GM19239 (cell line): ENCODE measurements at places on chromosomes 1 and 21.
A peak's percentile ranks its signal among the peaks of the same experiment; 100 is the strongest.

DNA sequence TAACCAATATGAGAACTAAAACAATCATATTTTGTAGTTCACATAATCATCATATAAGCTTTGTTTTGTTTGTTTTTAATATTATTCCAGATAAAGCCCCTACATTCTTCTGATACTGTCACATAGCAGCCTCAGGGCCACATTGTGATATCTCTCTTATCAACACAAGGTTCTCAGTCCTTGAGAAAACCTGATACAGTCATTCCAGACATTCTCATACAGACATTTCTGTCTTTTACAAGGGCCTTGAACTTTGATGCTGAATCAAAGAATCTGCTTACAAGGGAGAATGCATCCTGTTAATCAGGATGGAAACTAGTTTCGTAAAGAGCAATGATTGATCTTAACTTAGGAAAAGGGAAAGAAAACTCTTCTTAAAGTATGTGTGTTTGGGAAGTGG, 12.7 kb upstream of the VCAM1 start:
- DNase-seq = no peak

DNA sequence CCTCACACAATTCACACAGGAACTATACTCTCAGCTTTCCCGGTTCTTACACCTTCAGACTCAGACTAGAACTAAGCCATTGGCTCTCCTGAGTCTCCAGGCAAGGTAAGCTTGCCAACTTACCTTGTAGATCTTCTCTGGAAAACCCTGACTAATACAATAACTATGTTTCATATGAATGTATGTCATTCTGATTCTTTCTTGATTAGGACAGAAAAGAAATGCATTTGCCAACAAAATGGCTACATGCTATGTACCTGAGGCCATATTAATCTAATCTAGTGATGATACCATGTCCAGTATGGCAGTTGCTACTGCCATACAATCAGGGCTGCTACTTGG, 9.8 kb upstream of the ZSWIM5 start:
- DNase-seq = no peak

GRCh38 chr1:21634806-21635535, 34.2 kb downstream of the RAP1GAP start:
- no peak for DNase-seq

DNA sequence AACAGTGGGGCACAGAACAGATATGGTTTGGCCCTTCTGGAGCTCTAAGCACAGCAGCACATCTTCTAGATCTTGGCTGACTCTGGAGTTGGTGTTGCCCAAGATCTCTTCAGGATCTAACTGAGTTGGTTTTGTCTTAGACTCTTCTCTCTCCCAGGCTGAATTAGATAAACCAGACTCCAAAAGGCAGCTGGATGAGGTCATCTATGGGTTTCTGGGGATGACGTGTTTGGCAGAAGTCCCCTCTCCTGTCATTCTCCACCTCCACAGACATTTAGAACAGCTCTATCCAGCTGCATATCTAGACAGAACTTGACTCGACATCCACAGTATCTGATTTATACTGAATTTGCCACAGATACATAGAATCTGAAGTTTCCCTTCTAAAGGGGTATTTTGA, 75.3 kb downstream of the ST6GALNAC5 start:
- DNase-seq = no peak

- DNase-seq = no peak
Measured at GRCh38 chr1:187873126-187873525, 1044.4 kb downstream of the PLA2G4A start.

DNA sequence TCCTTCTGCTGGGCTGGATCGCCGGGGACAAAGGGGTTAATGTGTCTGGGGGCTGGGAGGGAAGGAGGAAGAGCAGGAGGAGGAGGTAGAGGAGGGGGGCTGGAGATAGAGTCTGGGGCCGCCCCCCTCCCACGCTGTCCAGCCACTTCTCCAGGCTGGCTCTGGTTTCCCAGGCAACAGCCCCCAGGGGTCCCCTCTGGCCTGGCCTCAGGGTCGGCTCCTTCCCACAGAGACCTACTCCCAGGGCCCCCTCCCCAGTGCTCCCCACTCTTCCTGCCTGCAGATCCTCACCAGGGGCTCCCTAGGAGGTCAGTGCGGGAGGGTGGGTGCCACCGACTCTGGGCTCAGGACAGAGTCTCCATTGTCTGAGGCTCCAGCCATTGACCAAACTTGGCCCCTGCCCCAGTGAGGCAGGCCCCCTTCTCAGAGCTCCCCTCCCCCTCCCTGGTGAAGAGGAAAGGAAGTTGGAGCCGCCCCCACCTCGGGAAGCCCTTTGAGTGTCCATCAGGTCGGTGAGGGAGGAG, 34.1 kb downstream of the ARHGEF10L start:
- DNase-seq = no peak

GRCh38 chr21:27548486-27548885, 581.6 kb upstream of the ADAMTS5 start:
- DNase-seq = no peak

GRCh38 chr1:25109531-25109951, 122.8 kb downstream of the SYF2 start:
- DNase-seq = no peak

GRCh38 chr1:239810061-239810481, 281.6 kb upstream of the FMN2 start:
- no peak for DNase-seq

DNA sequence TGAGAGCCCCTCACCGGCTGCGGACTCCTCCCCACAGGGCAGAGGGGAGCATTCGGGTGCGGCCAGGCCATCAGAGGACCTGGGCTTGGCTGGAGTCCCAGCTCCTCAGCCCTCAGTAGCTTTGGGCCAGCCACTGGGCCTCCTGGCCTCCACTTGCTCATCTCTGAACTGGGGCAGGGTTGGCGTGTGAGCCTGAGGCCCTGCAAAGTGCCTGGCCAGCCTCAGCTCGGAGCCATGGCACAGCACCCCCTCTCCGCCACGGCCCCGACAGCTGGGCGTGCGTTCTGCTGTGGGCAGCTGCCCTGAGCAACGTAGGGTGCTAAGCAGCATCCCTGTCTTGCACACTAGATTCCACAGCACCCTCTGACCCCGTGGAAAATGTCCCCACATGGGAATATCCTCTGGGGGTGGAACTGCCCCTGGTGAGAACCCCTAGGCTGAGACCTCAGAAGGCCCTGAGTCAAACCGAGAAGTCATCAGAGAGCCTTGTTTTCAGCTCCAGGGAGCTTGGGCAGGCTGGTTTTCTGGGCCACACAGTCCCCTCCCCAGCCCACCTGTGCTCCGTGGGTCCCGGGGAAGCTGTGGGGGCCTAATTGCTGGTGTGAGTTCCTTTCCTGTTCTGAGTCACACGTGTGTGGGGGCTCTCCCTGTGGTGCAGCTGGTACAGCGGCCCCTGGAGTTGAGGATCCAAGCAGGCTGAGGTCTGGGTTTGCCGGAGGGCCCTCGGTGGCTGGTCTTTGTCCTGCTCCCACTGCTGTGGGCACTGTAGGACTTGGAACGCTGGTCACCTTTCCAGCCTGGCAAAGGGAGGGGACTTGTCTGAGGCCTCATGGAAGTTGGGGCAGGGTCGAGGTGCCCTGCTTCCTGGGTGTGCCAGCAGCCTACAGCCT, 24.5 kb downstream of the TP73 start:
- DNase-seq = peak; percentile 72

- DNase-seq = no peak
Measured at GRCh38 chr1:159653201-159653600, 61.2 kb downstream of the CRP start.

- DNase-seq = no peak
Measured at GRCh38 chr1:8889925-8890785, 11.7 kb upstream of the ENO1 start.

- no peak for DNase-seq
Measured at GRCh38 chr1:18592368-18592767, 38.3 kb upstream of the PAX7 start.

GRCh38 chr1:184380468-184380867, 6.4 kb upstream of the C1orf21 start:
- no peak for DNase-seq

DNA sequence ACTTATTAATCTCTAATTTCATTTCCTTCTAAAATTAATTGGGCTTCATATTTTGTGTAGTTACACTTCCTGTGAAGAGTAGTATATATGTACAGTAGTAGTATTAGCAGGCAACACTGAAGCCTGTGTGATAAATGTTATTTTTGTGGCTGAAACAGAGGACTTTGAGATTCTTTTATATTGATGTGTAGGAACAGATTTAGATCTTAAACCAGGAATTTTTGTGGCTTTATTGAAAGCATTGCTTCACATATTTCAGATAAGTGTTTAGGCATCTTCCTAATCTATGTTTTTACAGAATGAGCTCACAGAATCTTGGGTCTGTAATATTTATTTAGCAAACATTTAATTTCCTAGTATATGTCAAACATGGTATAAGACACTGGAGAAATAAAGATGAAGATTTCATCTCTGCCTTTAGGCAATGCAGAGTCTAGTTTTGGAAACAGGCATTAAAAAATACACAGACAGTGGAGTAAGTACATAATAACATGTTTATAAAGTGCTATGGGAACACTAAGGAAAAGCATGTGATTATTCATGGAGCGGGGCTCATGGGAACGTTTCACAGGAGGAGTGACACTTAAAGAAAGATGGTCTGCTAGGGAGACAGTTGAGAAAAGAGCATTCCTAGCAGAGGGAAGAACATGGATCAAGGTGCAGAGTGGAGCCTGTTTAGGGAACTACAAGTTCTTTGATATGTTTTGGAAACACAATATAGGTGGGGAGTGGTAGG, 52.7 kb downstream of the MIGA1 start:
- DNase-seq = no peak

- DNase-seq = no peak
Measured at GRCh38 chr1:174974711-174975119, 25.0 kb upstream of the CACYBP start.

DNA sequence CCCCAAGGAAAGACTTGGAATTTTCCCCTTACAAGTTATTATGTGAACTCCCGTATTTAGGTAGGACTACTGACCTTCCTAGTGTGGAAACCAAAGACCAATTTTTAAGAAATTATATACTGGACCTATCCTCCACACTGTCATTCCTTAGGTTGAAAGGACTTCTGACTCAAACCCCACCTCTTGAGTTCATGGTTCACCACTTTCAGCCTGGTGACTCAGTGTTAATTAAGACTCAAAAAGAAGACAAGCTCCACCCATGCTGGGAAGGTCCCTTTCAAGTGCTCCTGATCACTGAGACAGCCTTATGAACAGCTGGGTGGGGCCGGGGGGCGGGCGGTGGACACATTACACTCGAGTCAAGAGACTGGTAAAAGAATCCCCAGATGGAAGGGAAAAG, 113.2 kb downstream of the LRRC53 start:
- no peak for DNase-seq

DNA sequence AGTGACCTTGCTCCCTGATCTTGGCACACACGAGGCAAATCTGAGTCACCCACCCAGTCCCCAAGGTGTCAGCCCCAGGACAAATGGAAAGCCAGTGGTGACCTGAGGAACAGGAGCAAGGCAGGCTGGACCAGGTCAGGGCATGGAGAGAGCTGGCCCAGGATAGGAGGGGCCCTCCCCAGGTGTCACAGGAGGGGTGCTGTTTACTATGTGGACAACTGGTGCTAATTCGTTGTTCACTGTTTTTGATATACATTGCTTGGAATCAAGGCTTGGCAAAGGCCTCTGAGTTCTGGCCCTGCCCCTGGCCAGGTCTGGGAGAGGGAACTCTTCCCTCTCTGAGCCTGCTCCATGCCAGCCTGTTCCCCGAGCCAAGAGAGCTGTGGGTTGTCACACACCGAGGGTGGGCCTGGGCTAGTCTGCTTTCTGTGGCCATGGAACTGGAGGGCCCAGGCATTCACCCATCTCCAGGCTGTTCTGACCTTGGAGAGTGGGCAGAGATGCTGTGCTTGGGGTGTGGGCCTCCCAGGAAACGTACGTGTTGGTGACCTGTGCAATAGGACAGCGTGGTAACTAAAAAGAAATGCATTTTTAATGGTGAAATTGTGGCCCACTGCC, 41.8 kb downstream of the CRYAA start:
- DNase-seq = no peak

DNA sequence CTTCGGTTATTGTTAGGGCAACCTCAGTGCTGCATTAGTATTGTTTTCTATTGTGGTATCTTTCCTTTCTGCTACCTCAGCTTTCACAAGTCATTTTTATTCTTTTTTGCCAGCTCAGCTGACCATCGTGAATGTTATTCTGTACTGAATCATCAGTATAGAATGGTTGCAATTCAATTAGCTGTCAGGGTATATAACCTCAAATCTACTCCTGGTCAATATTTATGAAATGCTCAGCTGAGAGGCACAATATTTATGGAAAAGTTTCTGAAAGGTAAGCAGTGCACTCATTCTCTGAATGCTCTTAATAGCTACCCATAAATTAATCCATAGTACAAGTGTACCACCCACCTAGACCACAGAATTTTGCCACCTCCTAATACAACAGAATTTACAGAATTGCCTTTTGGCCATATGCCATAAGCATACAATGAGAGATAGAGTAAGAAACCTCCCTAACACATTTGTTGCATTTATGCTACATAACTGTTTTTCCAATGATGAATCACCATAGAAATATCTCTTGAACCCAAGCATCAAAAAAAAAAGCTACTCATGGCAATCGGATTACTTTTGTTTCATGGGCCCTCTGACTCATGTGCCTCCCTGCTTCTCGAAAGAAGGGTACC, 732.6 kb upstream of the CHRM3 start:
- no peak for DNase-seq

- DNase-seq = no peak
Measured at GRCh38 chr1:202932476-202932875, 5.4 kb upstream of the KLHL12 start.

- no peak for DNase-seq
Measured at GRCh38 chr1:168728473-168729404, at the start of gene DPT. Gene DPT (minus strand): TSS chr1:168729206. CDS start chr1:168729174, 32 bp downstream.

DNA sequence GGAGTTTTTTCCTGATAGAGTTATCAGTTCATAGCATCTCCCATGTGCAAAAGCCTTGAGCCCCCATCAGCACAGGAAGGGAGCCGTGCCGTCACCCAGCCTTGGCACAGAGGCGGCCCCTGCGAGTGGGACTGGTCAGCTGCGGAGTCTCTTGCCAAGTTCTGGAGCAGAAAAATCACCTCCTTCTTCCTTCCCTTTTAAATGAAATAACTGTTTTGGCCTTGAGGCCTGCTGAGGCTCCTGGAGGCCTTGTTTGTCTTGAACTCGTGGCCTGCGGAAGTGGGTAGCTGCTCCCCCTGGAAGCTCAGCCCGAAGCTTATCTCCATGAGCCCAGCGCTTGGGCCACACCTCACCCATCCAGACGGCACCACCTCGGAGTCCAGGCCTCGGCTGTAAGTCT, 145.7 kb upstream of the TMEM51 start:
- DNase-seq = no peak

- DNase-seq = no peak
Measured at GRCh38 chr1:9746211-9746610, 77.6 kb downstream of the CLSTN1 start.

GRCh38 chr1:39776400-39776713, 5.2 kb upstream of the OXCT2 start:
- peak; percentile 24 for DNase-seq

GRCh38 chr1:61174060-61174795, 91.9 kb downstream of the NFIA start:
- DNase-seq = no peak

DNA sequence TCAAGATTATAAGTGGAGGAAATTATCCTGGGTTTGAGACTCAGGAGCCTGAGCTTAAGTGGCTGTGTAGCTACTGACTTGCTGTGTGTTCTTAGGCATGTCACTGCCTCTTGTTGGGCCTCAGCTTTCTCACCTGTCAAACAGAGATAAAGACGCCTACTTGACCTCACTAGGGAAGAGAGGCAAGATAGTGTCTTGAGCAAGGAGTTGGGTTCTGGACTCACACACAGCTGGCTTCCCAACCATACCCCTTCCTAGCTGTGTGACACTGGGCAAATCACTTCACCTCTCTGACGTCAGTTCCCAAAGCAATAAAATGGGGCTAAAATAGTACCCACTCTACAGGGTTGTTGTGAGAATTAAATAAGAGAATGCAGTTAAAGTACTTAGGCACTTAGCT, 11.6 kb upstream of the EPB41 start:
- no peak for DNase-seq
